T-helper 2 cell treated with Interferon-gamma antibody and Interleukin-4, amounts not matched to agents 100 ng/mL and 5 ng/mL, for 36 hours (primary cell): ENCODE measurements at places on chromosomes 3 and 15. TPM values are rescaled to one million over a fixed set of nuclear protein-coding genes. Genes with fewer than 3 reads are reported as not detected.

Gene FBXL2
- total RNA-seq = not detected in 2 replicates

Gene BRPF1
- total RNA-seq = 41.9 and 44.2 TPM in 2 replicates

Gene ZNF860
- total RNA-seq = 0.14 and 0.16 TPM in 2 replicates

Gene DIPK2A
- total RNA-seq = 19.9 and 21.9 TPM in 2 replicates

Gene KLHDC8B
- total RNA-seq = 0.66 and 1.1 TPM in 2 replicates

Gene CNTN3
- total RNA-seq = not detected in 2 replicates

Gene GABRG3
- total RNA-seq = not detected in 2 replicates

Gene SLC30A4
- total RNA-seq = 2.2 and 3.0 TPM in 2 replicates

Gene TMCO5A
- not detected in 2 replicates for total RNA-seq

Gene GRIP2
- total RNA-seq = not detected in 2 replicates
